ENCODE measurements at places on chromosomes 16 and 17.

GRCh38 chr17:2230877-2231276, 72.7 kb downstream of the SMG6 start:
- DNase-seq, result no peak

GRCh38 chr16:2422123-2422867, 7.0 kb upstream of the CCNF start:
- peak; percentile 19 for DNase-seq

- DNase-seq, result no peak
Observed at GRCh38 chr17:55930291-55930809, 179.5 kb downstream of the PCTP start.

GRCh38 chr17:72095316-72095715, 25.5 kb upstream of the SOX9 start:
- no peak for DNase-seq

DNA sequence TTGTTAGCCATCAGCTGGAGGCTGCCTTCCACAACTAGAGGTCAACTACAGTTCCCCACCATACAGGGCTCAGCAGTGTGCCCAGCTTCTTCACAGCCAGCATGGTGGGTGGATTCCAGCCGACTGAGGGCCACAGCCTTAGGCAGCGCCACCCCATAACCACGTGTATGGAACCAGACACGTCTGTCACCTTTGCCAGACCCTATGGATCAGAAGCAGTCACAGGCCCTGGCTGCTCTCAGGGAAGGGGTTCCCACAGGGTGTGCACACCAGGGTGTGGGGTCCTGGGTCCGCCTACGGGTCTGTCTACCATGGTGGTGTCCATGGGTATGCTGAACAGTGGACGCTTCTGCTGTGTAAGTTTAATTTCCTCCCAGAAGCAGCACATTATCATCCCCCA, 265.0 kb upstream of the FOXF1 start:
- no peak for DNase-seq

DNA sequence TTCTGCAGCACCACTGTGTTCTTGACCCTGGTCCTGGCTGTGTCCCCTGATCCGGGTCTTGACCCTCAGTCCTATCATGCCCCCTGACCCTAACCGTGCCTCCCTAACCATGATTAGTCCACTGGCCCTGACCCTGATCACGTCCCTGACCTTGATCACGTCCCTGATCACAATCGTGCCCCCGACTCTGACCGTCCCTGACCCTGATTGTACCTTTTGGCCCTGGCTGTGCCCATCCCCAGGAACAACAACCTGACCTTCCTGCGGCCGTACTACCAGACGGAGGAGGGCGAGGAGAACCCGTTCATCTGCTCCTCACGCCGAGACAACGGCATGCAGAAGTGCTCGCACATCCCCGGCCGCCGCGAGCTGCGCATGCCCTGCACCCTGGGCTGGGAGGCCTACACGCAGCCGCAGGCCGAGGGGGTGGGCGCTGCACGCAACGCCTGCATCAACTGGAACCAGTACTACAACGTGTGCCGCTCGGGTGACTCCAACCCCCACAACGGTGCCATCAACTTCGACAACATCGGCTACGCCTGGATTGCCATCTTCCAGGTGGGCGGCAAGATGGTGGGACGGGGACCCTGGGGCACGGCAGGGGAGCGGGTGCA, 24.9 kb downstream of the TPSG1 start:
- no peak for DNase-seq

GRCh38 chr17:5430413-5430999, 8.4 kb downstream of the C1QBP start:
- DNase-seq, result no peak

- no peak for DNase-seq
Observed at GRCh38 chr17:66625311-66625767, 209.6 kb upstream of the CACNG5 start.

DNA sequence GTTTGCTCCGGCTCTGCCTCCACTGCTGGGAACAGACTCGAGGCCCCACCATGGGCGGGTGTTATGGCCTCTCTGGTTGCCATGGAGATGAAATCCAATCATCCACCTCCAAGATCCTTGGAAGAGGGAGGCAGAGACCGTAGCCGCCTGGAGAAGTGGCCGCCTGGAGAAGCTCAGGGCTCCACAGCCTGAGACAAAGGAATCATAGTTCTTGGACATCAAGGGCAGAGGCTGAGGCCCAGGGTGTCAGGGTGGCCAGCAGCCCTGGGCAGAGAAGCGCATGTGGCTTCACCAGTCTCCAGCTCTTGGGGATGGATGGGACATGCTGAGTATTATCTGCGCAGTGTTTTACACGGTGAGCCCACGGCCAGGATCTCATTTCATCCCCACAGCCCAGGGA, 36.2 kb downstream of the ABR start:
- peak; percentile 70 for DNase-seq

- DNase-seq, result peak; percentile 86
Observed at GRCh38 chr17:78378225-78379130, at the start of gene PGS1. Gene PGS1, plus strand, starts transcription at chr17:78378649. Its CDS starts 17 bp downstream, at chr17:78378666.

DNA sequence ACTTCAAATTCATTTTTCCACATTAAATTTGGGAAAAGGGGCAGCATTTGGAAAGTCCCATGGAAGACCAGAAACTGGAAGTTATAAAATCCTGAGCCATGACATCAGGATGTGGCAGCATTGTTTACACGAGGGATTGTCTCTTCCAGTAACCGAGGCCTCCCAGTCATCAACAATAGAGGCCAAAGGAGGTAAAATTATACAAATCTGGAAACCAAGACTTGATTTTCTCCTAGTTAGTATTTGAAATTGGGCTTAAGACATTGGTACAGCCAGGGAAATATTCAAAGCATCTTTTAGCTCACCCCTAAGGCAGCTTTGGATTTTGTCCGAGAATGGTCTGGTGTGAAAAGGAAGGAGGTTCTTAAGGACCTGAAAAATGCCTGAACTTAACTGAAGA, 251.6 kb upstream of the FOXF1 start:
- no peak for DNase-seq

DNA sequence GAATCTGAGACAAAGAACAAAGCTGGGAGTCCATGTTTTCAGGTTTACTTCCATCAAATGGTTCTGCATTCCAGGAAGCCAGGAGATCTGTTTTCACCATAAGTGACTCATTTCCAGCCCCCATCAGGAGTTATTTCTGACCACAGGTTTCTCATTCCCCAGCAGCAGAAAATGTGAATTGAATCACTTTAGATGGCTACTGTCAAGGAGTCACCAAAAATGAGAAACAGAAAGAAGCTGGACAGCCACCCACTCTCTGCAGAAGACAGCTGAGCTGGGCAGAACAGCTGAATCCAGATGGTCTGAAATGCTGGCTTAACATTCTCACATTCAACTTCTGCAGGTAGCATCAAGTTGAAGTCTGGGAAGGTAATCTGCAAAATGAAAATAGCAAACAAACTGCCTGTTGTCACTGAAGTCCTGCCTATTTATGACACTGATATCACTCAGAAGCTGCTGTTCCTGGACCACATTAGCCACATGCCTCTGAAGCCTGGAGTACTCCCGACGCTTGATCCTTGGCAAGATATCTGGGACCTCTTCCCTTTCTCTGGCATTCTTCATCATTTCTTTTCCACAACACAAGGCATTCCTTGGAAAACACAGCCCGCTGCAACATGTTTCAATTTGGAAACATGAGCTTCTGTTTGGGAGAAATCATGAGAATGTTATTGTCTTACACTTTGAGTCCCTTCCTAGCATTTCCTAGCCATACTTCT, 15.3 kb downstream of the CCL11 start:
- DNase-seq, result no peak

- peak; percentile 50 for DNase-seq
Observed at GRCh38 chr16:62404842-62405611, 368.8 kb upstream of the CDH8 start.

- DNase-seq, result no peak
Observed at GRCh38 chr17:82787081-82787848, 35.4 kb downstream of the TBCD start.

- DNase-seq, result no peak
Observed at GRCh38 chr16:11679250-11679649, 11.0 kb downstream of the SNN start.

GRCh38 chr17:68782789-68783188, 172.4 kb downstream of the ABCA8 start:
- DNase-seq, result no peak

DNA sequence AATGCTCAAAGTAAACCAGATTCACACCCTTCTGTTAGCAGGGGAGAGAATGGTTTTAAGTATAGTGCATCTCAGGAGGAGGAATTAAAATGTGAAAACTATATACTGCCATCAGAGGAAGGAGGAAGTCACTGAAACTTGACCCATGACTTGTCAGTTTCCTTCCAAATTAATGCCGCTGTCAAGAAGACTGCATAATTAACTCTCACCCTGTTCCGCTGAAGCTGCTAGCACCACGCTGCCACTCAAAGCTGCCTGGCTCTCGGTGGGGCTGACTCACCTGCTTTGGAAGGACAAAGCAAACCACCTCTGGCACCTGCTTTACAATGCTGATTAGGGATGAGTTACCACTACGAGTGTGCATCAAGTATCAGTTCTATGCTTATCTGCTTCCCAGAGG, 37.8 kb upstream of the ULK2 start:
- no peak for DNase-seq

DNA sequence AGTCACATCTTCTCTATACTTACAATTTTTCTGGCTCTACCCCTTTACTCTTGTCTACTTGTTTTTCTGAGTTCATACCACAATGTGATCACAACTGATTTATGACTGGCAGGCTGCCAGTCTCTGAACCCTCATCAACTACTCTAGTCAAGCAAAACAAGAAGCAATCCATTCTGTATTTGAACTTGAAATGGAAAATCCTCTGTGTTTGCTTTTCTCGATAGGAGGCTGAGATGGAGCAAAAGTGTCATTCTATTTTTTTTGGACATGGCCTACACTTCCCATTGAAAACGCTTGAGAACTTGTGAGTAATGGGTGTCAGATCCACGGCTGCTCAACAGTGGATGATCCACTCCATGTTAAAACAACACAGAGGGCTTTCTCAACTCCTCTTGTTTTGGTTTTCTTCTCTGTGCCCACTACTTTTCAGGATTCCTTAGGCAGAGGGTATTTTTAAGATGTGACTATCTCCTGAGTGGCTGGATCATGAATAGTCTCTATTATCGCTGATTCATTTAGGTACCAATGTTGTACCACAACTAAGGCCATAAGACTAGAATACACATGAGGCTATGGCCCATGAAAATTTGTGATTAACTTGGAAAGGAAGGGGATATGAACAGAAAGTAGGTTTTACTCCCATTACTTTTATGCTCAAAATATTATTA, 11.7 kb downstream of the TMEM100 start:
- no peak for DNase-seq

DNA sequence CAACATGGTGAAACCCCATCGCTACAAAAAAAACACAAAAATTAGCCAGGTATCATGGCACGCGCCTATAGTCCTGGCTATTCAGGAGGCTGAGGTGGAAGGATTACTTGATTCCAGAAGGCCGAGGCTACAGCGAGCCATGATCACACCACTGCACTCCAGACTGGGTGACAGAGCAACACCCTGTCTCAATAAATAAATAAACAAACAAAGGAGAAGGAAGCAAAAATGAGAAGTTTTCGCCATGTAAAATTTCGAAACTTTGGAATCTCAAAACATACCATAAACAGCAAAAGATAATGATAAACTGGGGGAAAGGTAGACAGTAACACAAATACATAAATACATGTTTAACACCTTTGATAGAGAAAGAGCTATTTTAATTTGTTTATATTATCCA, 130.9 kb downstream of the ZFHX3 start:
- DNase-seq, result no peak

DNA sequence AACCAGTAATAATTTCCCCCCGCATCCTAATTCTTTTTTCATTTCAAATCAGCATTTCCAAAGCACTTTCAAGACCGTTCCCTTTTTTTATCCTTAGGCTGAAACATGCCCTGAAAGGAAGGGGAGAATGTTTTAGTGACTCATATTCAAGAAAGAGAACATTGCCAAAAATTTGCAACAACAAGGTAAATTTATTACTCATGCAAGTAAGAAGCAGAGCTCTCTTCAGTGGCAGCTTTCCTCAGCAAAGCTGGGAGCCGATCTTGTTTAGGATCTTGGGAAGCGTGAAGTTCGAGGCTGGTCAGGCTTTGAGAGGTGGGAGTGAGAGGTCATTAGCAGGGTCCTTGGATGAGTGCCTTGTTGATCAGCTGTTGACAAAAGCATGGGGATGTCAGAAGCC, 129.5 kb downstream of the PRKCA start:
- no peak for DNase-seq

DNA sequence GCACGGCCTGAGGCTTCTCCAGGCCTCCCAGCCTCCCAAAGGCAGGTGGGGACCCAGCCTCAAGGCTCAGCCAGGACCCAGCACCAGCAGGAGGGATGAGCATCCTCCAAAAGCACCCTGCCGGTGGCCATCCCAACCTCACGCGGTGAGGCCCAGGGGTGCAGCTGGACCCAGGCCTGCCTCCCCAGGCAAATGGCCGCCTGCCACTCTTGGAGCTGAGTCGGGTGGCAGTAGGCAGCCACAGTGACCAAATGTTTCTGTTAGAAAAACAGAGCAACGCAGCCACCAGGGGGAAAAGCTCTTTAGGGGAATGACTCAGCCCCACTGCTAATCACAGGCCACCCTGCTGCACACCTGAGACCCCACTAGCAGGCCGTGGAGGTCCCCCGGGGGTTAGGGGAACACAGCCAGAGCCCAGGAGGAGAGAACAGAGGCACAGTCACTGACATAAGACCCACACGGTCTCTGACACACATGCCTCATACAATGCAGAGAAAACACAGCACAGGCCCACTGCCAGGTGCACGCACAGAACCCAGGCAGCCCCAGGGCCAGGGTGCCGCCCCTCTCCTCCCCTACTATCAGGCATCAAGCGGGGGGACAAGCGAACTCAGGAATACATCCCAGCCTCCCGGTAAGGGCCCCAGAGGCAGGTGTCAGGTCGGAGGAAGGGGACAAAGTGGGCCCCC, 12.4 kb downstream of the BCAR1 start:
- no peak for DNase-seq

DNA sequence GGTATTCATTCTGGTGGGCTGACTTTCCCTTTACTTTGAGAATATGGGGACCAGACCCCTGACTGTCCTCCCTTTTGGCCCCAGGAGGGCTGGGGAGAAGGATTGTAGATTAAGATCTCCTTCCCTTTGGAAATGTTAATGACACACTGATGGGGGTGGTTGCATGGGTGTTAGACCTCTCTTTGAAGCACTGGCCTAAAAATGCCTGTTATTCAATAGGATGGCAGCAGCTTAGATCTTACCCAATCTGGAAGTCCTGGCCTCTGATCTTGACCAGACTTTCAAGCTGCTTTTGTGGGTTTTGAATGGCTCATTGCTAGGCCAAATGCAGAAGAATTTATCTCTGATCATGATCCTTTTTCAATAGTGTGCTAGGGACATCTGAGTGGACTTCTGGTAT, 25.7 kb downstream of the MAP3K3 start:
- DNase-seq, result peak; percentile 60

GRCh38 chr17:34254146-34254545, 939 bp upstream of the CCL2 start:
- no peak for DNase-seq

DNA sequence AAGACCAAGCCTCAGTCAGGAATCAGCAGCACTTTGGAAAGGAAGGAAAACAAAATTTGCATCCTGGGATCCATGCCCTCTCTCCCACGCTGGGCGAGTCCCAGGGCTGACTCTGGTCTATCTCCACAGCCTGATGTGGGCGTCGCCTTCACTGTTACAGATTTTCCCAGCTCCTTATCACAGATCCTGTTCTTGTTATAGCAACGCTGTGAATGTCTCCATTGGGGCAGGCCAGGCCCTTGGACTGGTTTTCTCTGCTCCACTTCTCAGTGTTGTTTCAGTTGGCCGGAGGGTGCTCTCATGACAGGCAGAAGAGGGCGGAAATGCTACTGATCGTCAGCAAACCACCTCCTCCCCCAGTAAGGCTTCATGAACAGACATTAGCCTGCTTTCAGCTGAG, 127.9 kb upstream of the CDH11 start:
- peak; percentile 63 for DNase-seq
